ENCODE measurements at places on chromosomes 2 and 18. TPM values are rescaled to one million over a fixed set of nuclear protein-coding genes. Genes with fewer than 3 reads are reported as not detected.

Gene ABCB11
- polyA plus RNA-seq, result not detected

Gene CFAP65
- polyA plus RNA-seq, result not detected

Gene PRSS56
- polyA plus RNA-seq, result not detected

Gene CFAP210
- polyA plus RNA-seq, result not detected

Gene C2orf80
- not detected for polyA plus RNA-seq

Gene PRKAG3
- not detected for polyA plus RNA-seq

Gene ZNF396
- polyA plus RNA-seq, result 0.57 TPM

Gene ASPRV1
- 0.62 TPM for polyA plus RNA-seq

Gene PIEZO2
- not detected for polyA plus RNA-seq

- no peak for DNase-seq
These were observed 115.1 kb upstream of the GPC1 start for GRCh38 chr2:240320204-240320993.

DNA sequence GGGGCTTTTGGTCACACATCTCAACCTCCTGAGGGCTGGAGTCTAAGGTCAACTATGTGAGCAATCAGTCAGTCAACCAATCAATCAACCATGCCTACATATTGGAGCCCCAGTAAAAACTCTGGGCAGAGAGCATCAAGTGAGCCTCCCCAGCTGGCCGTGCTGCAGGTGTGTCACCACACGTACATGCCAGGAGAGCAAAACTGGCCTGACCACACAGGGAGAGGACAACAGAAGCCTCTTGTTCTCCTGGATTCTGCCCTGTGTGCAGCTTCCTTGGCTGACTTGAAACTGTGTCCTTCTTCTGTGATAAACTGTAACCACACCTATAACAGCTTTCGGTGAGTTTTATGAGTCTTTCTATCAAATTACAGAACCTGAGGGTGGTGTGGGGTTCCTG lies 25.9 kb downstream of the GPR35 start:
- no peak for DNase-seq

GRCh38 chr18:3380384-3380961 lies 69.5 kb upstream of the TGIF1 start:
- peak; percentile 40 for DNase-seq

GRCh38 chr2:27381577-27382181 lies 1.1 kb upstream of the ZNF513 start:
- DNase-seq, result no peak

- no peak for DNase-seq
These were observed 254.8 kb downstream of the TGIF1 start for GRCh38 chr18:3704556-3705344.

DNA sequence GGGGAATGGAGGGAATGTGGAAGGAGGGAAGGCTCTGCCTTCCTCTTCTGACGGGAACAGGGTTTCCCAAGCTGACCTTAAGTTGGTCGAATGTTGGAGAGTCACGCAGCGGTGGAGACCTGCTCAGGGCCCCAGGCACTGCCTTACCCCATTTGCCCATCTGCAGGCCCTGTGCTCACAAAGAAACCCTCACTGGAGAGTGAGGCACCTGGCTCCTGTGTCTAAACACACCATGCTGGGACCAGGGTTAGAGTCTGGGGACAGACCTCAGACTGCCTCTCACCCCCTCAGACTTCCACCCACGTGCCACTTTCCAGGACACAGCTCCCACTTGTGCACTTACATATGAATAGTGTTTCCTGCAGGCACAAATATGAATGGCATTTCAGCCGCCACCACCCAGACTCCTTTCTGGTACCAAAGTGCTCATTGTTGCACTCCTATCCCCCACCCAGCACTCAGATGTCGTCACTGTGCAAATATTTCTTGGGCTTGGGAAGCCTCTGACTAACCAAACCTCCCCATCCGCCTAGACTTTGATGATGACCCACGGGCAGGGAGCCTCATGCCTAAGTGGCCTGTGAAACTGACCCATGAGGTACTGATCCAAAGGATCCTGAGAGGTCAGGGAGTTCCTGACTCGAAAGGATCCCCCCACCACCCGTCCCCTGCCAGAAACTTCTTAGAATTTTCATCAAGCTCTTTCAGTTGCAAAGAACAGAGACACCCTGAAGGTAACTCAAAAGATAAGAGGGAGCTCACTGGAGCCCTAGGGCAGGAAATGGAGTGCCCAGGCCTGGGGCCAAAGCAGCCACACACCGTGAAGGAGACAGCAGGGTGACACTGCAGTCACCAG lies 78.3 kb downstream of the STPG4 start:
- no peak for DNase-seq

- no peak for DNase-seq
These were observed 36.2 kb upstream of the CCBE1 start for GRCh38 chr18:59733421-59733820.

DNA sequence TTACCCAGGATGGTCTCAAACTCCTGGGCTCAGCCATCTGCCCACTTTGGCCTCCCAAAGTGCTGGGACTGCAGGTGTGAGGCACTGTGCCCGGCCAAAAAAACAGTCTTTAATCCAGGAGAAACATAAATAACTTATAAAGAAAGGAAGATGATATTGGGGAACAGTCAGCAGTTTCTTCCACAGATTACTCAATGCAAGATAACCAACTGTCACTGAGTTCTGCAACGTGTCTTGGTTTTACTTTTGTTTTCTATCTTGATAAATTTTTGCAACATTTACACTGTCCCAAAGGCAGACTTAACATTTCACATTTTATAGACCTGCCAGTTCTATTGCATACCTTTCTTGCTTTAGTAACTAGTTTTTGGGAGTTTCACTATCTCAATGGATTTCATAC lies 71.1 kb downstream of the ANKRD44 start:
- peak; percentile 41 for DNase-seq

DNA sequence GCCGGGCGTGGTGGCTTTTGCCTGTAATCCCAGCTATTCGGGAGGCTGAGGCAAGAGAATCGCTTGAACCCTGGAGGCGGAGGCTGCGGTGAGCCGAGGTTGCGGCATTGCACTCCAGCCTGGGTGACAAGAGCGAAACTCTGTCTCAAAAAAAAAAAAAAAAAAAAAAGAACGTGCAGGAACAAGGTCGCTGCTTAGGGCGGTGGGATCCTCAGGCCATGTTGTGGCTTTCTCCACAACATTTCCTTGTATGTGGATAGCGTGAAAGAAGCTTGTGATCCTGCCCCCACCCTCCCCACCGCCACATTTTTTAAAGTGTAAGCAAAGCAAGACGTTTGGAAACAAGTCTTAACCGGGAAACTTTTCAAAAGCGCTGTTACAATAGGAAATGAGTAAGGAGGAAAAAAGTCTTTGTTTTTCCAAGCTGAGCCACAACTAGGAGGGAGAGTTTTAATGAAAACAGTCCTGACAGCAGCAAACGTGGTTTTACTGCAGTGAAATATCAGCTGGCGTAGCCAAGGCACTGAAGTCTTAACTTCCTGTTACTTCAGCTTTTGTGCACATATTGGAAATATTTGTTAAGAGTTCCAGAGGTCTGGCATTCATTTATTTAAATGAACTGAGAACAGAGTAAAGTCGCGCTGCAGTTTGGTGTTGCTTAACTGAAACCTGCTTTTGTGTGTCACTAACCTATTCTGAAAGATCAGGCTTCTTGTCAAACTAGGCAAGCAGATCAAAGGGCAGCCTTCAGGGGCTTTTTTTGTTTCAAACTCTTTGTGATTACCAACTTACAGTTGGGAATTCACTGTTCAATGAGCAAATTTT lies 3.8 kb downstream of the TGIF1 start:
- DNase-seq, result peak; percentile 43

GRCh38 chr2:727071-727470 lies 49.9 kb upstream of the TMEM18 start:
- DNase-seq, result no peak

DNA sequence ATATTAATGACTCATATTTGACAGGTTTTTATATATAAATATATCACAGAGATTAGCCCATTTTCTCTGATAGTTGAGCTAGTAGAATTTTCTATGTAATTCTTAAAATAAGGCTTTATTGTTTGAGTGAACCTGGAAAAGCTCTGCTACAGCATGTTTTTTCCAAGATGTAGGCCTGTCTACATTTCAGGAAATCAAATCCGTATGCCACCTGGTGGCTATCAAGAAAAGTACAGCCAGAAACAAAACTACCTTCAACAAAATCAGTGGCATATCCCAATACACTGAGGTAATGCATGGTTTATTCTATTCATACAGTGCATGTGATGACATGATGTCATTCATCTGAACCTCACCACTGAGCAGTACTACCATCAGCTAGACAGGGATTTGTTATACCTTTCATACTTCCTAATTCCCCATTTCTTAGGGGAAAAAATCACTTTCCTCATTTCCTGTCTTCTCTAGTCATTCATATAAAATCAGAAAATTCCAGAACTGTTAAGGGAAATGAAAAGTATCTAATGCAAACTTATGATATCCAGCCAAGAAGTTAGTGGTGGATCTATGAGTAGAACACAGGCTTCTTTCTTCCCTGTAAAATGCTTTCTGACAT lies 310.4 kb upstream of the SYT4 start:
- DNase-seq, result no peak

DNA sequence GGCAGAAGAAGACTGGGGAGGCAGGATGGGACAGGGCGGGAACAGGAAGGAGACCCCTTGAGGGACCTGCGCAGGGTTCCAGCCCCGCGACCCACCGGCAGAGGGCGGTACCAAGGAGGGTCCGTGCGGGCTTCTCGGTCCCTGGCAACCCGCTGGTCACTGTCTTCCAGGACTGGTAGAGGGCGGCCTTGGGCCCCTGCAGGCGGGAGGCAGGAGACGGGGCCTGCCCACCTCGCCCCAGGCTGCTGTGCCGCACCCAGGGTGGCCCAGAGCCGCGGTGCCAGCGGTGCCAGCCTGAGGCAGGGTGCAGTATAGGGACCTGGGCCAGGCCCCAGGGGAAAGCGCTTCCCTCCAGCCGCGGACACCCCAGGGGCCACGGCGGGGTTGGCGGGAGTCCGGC lies 34.5 kb downstream of the NEURL3 start:
- DNase-seq, result peak; percentile 16

GRCh38 chr2:61759005-61759404 lies 94.9 kb downstream of the FAM161A start:
- DNase-seq, result peak; percentile 34

GRCh38 chr2:150693556-150693955 lies 206.1 kb upstream of the RND3 start:
- no peak for DNase-seq

DNA sequence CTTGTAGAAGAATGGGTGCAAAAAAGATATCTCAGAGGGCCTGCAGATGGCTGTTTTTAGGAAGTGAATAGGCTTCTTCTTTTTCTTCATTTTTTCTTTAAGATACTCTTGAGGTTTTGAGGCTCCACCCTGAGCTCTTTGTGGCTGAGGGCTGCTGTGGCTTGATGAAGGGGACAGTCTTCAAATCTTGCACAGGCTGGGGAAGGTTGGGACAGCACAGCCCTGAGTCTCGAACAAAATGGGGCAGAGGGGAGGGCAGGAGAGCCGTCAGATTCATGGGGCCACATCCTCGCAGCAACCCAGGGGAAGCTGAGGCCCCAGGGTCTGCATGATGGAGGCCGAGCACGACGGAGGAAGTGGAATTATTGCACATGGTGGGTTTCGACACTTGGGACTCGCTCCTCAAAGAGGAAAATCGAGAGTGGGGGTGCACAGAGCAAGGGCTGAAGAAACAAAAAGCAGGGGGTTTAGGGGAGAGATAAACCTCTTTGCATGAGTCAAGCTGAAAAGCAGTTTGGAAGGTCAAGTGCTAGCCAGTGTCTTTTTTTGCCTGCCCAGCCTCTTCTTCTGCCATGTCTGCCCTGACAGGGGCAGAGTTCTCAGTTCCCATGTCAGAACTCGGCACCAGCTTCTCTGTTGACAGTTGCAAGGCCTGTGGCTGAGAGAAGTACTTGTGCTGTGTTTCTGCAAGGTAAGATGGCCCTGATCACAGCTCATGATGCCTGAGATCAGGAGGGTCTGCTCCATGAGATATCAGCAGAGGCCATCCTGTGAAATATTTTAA lies 19.5 kb downstream of the INPP4A start:
- peak; percentile 56 for DNase-seq

GRCh38 chr2:5686068-5686467 lies 6.1 kb upstream of the SOX11 start:
- DNase-seq, result no peak

DNA sequence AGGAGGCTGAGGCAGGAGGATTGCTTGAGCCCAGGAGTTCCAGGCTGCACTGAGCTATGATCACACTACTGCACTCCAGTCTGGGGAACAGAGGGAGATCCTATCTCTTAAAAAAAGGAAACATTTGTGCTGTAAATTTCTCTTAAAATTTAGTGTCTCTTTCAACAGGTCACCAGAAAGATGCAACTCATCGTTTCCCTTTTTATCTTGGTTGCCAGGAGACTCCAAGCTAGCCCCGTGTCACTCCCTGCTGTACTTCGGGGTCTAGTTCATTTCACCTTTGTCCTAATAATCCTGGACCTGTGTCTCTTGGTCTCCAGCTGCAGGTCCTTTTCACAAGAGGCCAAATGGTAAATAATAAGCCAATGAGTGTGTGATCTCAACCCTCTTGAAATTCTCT lies 7.1 kb downstream of the HS1BP3 start:
- no peak for DNase-seq

GRCh38 chr2:73285159-73285739 lies 971 bp upstream of the FBXO41 start:
- no peak for DNase-seq

GRCh38 chr2:203533676-203534591 lies 1.2 kb downstream of the RAPH1 start:
- DNase-seq, result no peak

- no peak for DNase-seq
These were observed 121.7 kb upstream of the B3GNT2 start for GRCh38 chr2:62074233-62074632.

DNA sequence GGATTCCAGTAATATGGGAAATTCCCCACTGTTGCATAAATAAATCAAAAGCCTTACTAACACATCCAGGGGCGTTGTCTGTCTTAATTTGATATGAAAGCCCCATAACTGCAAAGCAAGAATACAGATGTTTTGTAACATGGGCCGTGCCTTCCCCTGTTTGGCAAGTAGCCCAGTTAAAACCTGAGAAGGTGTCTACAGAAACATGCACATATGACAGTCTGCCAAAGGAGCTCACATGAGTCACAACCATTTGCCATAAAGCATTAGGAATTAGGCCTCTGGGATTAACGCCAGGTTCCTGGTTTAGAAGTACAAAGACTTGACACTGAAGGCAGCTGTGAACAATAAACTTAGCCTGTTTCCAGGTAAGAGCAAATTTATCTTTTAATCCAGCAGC lies 43.1 kb upstream of the LONRF2 start:
- DNase-seq, result no peak

DNA sequence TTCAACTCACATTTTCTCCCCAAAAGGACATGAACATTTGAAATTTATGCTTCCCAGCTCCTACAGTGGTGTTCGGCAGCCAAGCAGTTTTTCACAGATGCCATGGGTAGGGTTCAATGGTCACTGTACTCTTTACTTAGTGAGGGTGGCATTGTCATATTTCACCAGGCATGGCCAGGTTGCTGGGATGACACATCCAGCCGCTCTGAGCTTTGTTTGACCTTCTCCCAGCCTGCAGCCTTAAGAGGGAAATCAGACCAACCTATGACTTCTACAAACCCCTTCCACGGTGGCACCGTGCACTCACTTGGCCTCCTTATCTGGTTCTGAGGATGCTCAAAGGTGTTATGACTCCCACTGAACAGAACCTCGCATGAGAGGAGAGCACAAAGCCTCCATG lies 108.4 kb upstream of the SH3BP4 start:
- no peak for DNase-seq
